ENCODE measurements at places on chromosomes 1 and 21.

GRCh38 chr21:38505654-38506523 lies 7.6 kb upstream of the ERG start:
- no peak for DNase-seq

- DNase-seq = no peak
Observed at GRCh38 chr1:245469006-245469405, 314.2 kb downstream of the KIF26B start.

GRCh38 chr1:184499616-184500015 lies 112.8 kb downstream of the C1orf21 start:
- no peak for DNase-seq

GRCh38 chr1:168742994-168743650 lies 14.1 kb upstream of the DPT start:
- no peak for DNase-seq

DNA sequence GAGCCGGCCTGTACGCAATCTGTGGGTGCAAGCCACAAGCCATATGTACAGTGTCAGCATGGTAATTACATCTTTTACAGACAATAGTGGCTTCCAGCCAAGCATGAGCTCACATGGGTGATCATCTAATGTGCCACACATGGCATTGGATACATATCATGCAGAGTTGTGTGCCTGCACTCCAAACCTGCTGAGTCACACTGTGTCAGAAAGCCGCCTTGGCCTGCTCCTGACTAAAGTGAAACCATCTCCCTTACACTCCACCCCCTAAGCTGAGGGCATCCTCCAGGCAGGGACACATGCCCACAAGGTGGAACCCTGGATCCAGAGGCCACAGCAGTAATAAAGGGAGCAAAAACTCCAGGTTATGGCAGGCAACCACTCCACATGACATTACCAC lies 72.5 kb downstream of the KCNT2 start:
- no peak for DNase-seq

- no peak for DNase-seq
Observed at GRCh38 chr21:16040601-16041000, 310.8 kb downstream of the USP25 start.

DNA sequence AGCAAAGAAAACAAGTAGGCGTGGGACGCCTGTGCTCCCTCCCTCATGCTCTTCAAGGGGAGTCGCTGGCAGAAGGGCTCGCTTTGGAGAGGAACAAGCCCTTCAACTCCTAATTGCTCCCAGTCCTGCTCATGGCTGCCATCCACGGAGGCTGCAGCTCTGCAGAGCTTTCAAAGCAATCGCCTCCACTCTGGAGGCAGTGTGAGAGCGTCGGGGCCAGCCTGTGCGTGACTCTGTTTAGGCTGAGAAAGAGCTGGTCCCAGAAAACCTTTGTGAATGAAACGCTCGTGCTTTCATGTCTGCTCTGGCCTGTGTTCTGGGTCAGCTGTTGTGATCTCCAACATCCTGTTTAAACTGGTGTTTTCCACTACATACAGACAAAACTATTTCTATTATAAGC lies 23.9 kb upstream of the RUNX1 start:
- DNase-seq = no peak

DNA sequence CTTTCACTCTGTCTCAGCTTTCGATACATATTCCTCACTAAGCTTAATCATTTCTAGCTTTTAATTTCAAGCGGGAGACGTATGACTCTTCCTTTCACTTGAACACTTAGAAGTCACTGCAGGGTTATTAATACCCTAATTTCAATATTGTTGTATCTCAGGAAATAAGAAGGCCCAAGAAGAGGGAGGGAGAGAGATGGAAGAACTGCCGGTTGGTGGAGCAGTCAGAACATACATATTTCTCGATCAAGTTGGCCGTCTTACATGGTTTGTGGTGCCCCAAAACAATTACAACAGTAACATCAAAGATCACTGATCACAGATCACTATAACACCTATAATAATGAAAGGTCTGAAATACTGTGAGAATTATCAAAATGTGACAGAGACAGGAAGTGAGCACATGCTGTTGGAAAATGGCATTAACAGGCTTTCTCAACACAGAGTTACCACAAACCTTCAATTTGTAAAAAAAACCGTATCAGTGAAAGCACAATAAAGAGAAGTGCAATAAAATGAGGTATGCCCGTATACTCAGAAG lies 145.4 kb upstream of the HP1BP3 start:
- DNase-seq = no peak

DNA sequence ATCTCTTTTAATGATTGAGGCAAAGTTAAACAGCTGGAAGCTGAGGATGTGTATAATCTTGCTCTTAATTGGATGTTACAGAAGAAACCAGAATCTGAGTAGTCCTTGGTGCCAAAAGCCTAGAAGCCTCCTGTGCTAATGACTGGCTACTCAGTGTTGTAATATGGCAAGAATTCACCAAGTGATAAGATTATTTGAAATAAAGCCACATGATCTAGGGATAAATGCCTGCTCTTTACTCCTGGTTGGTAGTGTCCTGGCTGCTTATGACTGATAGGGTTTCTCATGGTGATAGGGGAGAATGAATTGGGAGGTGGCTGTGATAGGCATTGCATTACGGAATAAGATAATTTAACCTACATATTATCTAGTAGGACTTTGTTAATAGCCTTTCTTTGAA lies 13.6 kb upstream of the MAB21L3 start:
- no peak for DNase-seq

DNA sequence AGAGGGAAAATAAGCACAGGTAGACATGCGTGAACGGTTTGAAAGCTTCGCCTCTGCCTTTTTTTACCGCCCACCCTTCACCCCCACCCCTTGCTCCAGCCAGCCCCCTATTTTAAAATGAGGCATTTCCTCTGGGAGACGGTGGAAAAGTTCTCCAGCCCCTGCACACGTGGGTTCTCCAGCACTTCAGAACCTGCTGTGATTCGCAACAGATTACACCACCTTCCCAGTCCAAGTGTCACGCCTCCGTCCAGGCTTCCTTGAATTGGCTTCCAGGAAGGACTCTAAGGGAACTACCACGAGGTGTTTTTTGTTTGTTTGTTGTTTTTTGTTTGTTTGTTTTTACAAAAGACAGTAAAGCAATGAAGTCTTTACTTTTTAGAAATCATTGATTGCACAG lies 2.6 kb downstream of the LRRC7 start:
- DNase-seq = no peak

Data from activated T-cell treated with anti-CD3 and anti-CD28 coated beads, Interleukin-2, amount 50 U/mL, for 1 hour (primary cell).